Foreskin melanocyte (primary cell): ENCODE measurements at places on chromosomes 6 and 20.

DNA sequence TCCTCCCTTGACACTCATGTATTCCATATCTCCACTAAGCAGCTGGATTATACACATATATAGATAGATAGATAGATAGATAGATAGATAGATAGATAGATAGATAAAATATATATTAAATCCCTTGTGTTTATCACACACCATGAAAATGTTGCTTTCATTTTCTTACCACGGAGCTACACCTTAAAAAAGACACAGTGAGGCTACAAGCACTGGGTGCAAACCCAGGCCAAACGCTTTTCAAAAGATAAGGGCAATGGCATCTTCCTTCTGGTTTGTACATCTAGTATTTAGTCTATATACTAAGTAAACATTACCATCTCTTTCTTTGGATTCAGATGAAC lies 377.1 kb downstream of the ESR1 start:
- DNase-seq, result no peak

GRCh38 chr6:40706178-40706577 lies 119.0 kb upstream of the LRFN2 start:
- no peak for DNase-seq

GRCh38 chr20:48652961-48653705 lies 174.7 kb downstream of the PREX1 start:
- DNase-seq, result no peak

- no peak for DNase-seq
Observed at GRCh38 chr6:169899481-169900145, 148.2 kb downstream of the ERMARD start.

DNA sequence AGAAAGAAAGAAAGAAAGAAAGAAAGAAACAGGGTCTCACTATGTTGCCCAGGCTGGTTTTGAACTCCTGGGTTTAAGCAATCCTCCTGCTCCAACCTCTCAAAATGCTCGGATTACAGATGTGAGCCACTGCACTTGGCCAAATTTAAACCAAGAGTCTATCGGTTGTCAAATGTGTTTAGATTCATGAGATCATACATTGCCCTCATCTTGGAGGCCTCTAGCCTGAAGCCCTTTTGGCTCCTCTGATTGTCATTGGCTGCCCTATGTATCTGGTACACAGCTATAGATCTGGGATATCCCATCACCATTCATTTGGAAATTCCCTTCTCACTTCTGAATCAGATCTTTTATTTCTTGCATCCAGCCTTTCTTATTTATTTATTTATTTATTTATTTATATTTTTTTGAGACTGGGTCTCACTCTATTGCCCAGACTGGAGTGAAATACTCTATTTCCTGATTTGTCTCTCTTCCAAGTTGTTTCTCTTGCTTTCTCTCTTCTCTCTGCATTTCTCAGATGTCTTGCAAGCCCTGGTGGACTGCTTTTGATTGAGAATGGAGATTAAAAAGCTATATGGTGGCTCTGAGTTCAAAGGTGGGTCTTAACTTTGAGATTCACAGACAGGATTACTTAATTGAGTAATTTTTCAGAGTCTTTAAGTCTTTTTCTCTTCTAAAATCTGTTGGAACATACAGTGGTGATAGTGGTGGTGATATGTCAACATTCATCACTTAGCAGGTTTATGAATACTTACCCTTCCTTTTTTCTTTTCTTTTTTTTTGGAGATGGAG lies 121.9 kb downstream of the GJA1 start:
- DNase-seq, result no peak
